Omental fat pad (tissue), 4 donors: ENCODE measurements at places on chromosomes 4 and X. TPM values are rescaled to one million over a fixed set of nuclear protein-coding genes. Genes with fewer than 3 reads are reported as not detected.

DNA sequence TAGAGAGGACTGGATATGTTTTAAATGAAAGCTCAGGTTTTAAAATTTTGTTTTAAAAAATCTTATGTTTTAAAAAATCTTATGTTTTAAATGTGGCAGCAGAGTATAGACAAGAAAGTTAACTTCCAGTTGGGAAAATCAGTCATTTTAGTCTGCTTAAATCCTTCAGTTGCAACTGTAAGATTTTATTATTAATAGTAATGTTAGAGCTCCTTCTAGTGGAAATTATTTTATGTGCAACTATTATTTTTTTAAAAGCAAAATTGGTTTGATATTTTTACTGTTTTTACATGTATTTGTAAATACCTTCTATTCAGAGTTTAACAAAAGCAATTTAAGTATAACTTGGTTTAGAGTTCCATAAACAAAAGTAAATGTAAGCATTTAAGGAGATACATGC is 8.5 kb upstream of the NUDT6 start:
- no peak for DNase-seq

The ANXA10 gene
- total RNA-seq: not detected

DNA sequence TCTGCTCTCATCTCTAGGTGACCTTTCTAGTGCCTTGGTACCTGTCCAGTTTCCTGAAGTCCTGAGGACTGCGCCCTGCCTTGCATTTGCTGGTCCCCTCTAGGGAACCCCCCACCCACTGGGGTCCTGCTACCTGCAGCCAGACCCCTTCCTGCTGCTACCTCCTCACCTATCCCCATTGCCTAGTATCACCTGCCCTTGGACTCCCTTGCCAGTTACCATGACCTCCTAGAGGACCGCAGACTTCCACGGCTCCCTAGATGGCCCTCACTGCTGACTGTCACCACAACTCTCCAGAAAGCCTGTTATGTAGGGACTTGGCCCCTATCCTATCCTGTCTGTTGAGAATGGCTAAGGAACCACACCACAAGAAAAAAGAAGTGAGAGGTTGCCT is 166.6 kb downstream of the EFNB1 start:
- DNase-seq: no peak

The SOD3 gene
- 65.7 TPM for total RNA-seq

GRCh38 chr4:77360451-77360850 is 203.4 kb downstream of the CCNG2 start:
- DNase-seq: no peak

The NMU gene
- total RNA-seq: not detected

DNA sequence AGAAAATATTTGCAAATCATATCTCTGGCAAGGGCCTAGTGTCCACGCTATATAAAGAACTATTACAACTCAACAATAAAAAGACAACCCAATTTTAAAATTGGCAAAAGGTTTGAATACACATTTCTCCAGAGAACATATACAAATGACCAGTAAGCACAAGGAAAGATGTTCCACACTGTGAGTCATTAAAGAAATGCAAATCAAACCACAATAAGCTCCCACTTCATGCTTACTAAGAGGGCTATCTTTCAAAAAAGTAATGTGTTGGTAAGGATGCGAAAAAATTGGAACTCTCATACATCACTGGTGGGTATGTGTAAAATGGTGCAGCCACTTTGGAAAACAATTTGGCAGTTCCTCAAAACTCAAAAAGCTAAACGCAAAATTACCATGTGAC is 884.0 kb upstream of the INTU start:
- no peak for DNase-seq

- no peak for DNase-seq
These were observed 24.9 kb upstream of the CLDN24 start for GRCh38 chr4:183347146-183347545.

DNA sequence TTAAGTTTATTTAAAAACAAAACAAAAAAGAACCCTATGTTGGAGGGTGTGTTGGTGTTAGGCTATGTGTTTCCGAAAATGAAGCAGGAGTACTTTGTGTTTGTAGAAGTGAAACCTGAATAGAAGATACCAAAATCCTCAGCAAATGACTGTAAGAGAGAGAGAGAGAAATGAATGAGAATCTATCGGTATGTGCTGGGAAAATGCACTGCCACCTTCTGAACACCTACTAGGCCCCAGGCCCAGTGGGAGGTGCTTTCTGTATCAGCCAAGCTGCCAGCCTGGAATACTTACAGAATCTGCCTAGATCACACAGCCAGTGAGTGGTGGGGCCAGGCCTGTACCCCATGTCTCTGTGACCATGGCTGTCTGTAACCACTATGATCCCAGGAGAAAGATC is 14.9 kb upstream of the PIM2 start:
- no peak for DNase-seq

The SLC25A14 gene
- 8.4 TPM for total RNA-seq
